ENCODE measurements at places on chromosomes 3 and 15.

DNA sequence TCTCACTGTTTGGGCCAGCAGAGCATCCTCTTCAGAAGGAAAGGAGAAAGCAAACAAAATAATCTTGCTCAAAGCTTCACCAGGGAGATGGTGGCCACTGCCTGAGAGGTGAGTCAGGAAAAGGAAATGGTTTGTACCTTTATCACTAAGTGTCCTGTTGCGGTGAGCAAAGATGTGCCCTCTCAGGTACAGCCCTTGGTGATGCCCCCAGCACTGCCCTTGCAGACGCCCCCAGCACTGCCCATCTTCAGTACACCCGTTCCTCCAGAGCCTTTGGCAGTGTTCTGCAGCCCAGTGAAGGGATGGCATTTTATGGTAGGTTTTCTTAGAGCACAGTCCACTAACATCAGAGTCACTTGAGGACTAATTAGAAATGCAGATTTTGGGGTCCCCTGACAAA is 92.3 kb downstream of the ZNF621 start:
- no peak for DNase-seq

- DNase-seq: no peak
Observed at GRCh38 chr15:23606226-23606625, 40.8 kb downstream of the MKRN3 start.

DNA sequence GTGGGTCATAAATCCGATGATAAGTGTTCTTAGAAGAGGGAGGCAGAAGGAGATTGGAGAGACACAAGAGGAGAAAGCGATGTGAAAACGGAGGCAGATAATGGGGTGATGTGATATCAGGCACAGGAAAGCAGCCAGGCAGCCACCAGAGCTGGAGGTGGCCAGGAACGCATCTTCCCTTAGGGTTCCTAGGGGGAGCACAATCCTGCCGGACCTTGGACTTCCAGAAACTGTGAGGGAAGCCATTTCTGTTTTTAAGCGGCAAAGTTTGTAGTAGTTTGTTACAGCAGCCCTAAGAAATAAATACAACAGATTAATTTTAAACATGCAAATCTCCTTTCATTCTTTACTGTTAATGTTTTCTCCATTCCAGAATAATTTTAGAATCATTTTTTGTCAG is 259.9 kb upstream of the TMC3 start:
- no peak for DNase-seq

GRCh38 chr3:17411157-17411877 is 331.1 kb downstream of the TBC1D5 start:
- no peak for DNase-seq

GRCh38 chr3:63975723-63976122 is 47.6 kb downstream of the PSMD6 start:
- DNase-seq: no peak

DNA sequence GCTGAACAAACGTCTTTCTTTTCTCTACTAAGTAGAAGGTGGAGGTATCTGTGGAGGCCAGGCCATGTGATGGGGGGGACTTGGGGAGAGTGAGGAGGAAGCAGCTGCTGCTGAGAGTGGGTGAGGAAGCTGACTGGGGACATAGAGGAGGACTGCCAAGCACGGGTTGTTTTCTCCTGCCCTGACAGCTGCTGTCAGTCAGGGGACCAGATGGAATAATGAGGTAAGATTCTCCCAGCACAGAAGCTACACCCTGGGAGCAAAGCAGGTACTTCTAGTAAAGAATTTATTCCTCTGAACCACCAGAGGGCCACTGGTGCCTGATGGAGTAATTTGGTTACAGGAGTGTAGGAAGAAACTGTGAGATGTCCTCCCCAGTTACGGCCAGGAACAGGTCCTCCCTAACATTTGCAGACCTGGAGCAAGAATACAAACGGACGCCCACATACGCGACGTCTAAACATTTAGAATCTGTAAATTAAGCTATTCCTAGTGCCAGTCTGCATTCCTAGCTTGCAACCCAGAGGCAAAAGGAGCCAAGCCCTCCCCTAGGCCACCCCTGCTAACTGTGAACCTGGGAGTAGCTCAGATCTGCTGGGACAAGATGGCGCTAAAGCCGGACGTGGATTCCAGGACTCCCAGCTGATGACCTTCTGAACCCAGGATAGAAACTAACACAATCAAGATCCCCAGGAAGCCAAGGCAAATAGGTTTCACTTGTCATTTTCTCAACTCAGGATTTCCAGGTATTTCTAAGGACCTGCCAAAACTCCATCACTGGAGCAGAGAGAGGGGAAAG is 14.8 kb downstream of the CRYGS start:
- no peak for DNase-seq

- DNase-seq: no peak
Observed at GRCh38 chr3:71031914-71032521, 551.5 kb downstream of the FOXP1 start.

DNA sequence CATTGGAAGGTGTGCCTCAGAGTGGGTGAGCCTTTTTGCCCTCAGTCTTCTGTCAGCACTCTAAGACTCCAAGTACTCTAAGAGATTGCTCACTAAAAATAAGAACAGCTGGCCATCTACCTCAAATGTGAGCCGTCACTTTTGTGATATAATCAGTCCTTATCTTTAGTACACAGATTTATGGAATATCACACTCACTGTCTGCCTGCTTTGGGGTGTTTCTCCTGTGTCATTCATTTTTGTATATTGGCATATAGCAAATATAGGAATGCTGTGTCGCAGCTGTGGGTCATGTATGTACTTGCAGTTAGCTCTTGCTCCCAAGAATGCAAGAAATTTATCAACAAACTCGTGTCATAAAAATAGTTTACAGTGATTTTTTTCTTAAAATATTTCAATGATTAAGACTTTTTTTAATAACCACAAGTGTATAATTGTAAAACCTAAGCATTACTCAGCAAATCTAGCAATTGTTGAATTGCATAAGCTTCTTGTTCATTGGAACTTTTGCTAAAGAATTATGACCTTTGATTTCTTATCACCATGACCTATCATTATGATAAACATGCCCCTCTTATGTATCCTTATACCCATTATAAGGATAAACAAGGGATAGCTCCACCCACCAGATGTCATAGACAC is 18.8 kb downstream of the SETD5 start:
- DNase-seq: no peak

- DNase-seq: no peak
Observed at GRCh38 chr3:71127052-71127831, 456.3 kb downstream of the FOXP1 start.

GRCh38 chr3:185585518-185585858 is 607 bp upstream of the SENP2 start:
- DNase-seq: no peak

DNA sequence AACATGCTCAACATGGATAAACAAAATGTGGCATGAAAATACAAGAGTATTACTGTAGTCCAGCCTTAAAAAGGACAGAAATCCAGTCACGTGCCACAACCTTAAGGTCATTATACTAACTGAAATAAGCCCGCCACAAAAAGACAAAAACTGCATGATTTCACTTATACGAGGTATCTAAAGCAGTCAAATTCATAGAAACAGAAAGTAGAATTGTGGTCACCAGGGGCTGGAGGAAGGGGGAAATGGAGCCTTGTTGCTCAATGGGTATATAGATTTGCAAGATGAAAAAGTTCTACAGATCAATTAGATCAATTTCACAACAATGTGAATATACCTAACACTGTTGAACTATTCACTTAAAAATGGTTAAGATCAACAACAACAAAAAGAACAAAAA is 7.4 kb downstream of the GLB1 start:
- no peak for DNase-seq

DNA sequence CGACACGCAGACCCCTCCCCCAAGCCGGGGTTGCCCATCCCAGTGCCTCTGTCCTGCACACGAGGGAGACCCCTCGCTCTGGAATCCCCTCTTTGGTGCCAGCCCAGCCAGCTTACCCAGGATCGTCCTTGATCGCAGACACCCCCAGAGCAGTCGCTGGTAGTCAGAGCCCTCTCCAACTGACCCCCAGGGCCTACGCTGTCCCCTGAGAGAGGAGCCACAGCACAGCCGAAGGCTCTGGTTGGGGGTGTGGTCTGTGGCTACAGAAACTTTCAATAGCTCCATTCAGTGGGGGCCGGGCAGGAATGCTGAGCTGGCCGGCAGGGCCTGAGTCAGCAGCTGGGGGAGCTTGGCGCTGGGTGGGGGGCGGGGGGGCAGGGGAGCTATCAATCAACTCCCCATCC is at the start of gene LCTL:
LCTL (minus strand) TSS at position 258 of the 404 bp plus-strand sequence. CDS start 633 bp downstream, outside the sequence.
- no peak for DNase-seq

DNA sequence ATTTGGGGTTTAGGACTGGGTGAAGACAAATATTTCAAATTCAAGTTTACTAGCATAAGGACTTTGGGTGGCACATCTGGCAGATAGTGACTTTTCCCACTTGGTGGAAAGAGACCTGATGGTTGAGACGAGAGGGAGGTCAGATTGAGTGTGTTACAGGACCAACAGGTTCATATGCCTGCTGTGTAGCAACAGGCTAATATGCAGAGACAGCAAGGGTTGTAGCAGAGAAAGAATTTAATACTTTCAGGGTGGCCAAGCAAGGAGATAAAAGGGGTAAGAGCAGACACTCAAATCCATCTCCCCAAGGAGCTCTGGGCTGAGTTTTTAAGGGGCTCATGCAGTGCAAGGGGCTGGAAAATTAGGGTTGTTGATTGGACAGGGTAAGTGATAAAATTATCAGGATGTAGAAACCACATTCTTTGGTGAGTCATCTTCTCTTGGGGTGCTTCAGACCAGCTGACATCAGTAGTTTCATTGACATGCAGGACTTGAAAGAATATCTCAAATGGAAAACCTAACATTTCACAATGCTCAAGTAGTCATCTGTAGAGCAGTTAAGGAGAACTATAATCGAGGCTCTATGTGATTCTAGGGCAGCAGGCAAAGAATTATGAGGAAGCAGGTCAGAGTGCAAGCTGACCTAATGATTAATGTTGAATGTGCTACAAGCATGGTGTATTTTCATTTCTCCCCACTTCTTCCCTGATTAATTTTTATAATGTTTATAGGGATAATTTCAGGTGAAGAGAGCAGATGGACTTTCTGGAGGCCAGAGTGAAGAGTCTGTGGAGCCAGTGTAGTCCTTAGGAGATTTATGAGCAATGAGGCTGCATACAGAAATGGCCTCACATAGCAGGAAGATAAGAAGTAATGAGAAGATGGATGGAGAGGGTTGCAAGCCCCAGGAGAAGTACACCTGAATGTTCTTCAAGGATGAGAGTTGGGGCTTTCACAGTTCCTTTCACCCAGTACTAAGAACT is 13.7 kb downstream of the FOXB1 start:
- no peak for DNase-seq

Data from COR-L47 (cell line).